NCI-H2081 (cell line): ENCODE measurements at places on chromosomes 2 and 18.

DNA sequence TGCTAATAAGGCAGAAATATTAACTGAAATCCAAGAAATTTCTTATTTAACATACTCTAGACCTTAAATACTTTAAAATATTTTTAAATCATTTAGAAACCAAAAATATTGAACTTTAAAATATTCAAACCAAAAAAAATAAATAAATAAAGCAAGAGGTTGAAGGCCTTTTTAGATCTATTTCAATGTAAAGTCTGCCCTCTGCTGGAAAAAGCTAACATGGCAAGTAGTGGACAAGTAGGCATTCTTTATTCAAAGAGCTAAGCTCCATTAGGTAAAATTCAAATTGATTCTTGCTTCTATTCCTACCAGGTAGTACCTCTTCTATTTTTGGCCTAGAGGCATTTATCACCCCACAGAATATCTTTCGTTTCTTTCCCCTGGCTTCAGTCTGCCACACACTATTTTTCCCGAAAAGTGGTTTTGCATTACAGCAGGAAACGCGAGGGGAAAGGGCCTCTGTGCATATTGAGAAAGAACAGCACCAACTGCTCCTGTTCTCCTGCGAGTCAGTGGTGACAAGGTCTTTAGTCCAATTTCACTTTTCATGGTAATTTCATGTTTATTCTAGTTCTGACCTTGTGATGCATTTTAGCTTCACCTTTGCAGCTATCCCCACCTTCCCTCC, 20.4 kb downstream of the IFIH1 start:
- peak; percentile 66 for DNase-seq

DNA sequence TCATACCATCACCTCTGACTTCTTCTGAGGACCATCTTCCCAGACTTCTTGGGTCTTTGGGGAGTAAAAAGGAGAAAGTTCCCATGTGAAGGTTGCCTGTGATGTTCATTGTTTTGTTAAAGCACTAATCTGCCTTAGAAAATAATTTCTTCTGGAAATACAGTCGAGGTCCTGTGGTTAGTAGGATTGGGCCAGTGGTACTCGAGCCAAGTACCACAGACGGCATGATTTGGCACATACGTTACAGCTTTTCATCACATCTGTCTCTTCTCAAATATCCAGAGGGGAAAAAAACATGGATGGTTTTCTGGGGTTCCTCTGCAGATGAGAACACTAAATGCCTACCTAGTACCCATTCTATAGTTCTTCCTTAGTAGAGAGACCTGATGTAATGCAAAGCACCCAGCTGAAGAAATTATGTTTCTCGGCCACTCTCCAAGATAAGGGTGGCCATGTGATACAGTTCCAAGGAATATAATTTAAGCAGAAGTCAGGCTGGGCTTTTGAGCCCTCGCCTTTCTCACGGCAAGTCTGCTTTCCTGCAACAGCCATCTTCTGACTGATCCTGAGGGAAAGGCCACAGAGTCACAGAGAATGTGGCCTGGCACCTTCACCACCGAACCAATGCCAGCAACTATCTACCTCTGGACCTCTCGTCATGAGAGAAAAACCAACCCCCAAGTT, 161.0 kb downstream of the RNF152 start:
- DNase-seq, result no peak

DNA sequence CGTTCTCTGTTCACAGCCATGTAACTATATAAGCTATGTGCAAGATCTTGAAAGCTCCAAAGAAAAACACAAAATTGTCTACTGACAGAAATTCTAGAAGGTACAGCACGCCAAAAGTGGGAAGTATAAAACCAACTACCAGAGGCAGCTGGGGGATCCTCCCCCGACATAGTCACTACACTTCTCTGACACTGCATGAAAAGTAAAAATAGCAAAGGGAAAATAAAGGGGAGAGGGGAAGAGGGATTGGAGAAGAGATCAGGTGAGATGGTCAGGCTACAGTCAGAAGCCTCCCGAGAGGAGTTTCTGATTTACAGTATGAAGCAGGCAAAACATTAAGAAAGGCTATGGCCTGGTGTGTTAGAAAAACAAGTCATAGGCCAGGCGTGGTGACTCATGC, 39.8 kb upstream of the PCBP1 start:
- DNase-seq, result no peak

DNA sequence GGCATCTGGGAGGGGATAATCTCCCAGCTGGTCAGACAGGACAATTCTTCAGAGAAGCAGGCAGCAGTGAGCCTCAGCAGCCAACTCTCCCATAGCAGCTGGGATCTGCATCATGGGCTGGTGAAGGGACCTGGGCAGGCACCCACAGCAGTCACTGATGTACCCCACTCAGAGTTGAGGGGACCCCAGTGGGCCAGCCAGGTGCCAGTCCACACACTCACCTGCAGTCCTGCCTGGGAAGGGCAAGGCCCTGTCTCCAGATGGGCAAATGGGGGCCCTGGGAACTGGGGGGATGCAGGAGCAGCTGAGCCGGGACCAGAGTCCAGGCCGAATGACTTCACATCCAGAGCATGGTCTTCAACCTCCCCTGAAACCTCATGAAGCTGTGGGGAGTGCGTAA, 170.4 kb downstream of the ZFP36L2 start:
- no peak for DNase-seq

- no peak for DNase-seq
These were observed 844.3 kb downstream of the MBD2 start for GRCh38 chr18:53380063-53380639.

DNA sequence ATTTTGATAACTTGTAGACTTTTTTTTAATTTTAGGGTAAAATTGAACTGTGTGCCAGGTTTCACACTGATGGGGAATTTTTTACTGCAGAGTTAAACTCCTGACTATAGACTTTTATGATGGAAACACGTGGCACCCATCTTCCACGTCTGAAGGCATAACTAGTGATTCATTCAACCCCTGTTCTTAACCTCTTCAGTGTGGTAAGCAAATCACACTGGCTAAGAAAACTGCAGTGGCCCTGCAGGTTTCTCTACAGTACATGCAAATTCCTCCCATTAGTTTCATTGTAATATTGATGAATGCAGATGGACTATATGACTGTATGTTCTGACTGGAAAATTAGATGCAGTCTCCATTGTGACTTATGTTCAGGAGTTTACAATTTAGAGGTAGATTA, 47.2 kb downstream of the SMAD4 start:
- DNase-seq, result no peak

DNA sequence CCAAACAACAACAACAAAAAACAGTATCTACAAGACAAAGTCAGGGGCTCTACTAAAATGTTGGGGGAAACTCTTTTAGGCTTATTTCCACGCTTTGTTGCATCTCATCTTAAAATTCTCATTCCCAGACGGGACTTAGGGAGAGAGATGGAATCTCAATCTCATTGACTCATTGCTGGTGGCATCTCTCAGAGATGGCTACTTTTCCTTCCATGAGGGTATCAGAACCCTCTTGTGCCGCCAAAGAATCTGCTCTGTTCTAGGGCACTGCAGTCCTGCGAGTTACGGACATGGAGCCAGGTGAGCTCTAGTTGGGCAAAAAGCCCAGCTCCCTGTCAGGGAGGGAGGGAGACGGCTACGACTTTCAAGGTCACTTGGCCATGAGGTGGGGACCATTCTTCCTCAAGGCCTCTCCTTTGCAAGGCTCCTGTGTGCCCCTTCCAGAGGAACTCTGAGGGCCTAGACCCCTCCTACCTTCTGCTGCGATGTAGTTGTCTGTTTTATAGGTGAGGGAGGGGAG, 68.0 kb downstream of the MYCN start:
- DNase-seq, result no peak

DNA sequence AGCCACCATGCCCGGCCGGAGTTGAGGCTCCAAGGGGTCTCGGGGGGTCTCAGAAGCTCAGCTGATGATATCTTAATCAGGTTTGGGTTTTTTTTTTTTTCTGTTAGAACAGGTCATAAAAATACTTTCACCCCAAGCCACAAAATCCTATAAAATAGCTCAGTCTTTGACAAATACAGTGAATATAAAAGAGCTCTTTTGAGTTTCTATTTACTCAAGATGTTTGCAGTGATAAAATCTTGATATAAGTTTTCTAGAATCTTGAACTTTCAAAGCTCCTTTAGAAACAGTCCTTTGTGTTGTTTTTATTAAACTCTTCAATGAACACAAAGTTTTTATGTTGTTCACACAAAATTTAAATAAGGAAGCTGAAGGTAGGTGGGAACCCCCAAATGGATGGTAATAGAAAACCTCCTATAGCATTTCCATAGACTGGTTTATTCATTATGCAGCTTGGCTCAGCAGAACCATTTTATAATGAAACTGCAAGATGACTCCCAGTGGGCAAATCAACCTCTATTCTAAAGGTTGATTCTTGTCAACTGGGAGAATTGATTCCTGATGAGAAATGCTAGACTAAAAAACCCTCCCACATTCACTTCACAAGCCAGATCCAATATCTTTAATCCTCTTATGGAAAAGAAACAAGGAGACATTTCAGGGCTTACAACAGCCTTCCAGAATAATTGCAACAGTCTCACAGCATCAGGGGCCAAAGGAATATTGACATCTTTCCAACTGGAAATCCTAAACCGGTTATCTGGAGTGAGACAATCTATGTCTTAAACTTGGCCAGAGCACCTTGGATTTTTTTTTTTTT, 13.6 kb upstream of the NARS1 start:
- no peak for DNase-seq

DNA sequence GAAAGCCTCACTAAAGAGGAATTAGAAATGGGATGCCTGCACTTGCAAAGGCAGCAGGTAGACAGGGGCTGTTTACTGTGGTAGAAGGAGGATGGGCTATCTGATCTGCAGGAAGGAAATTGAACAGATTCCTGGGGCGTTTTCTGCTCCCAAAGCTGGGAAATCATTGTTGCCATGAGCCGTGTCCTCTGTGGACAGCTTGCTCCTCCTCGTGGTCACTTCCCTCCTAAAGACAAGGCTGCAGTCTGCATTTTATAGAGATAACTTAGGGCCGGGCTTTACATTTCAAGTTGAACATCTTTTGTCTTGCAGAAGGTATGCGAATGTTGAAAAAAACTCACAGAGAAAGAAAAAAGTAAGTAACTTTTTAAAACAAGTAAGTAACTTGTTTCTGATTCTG, 50.9 kb downstream of the DCDC2C start:
- DNase-seq, result no peak

DNA sequence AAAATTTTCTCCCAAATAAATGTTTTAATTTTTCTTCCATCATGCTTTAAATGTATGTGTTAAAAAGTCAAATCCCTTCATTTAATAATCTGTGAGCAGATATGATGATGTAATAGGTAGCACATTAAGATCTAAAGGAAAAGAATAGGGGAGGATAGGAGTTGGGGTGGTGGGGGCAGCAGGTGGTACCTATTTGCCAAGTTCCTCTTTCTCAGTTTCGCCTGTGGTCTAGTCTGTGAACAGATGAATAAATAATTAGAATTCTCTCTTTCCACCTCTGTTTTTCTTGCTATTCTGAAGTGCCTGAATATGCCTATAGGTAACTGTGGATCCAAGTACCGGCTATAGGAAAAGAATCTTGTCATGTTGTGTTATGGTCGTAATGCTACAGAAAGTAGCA, 152.5 kb downstream of the NRXN1 start:
- no peak for DNase-seq

- no peak for DNase-seq
These were observed 52.7 kb downstream of the CUL3 start for GRCh38 chr2:224532441-224532840.

DNA sequence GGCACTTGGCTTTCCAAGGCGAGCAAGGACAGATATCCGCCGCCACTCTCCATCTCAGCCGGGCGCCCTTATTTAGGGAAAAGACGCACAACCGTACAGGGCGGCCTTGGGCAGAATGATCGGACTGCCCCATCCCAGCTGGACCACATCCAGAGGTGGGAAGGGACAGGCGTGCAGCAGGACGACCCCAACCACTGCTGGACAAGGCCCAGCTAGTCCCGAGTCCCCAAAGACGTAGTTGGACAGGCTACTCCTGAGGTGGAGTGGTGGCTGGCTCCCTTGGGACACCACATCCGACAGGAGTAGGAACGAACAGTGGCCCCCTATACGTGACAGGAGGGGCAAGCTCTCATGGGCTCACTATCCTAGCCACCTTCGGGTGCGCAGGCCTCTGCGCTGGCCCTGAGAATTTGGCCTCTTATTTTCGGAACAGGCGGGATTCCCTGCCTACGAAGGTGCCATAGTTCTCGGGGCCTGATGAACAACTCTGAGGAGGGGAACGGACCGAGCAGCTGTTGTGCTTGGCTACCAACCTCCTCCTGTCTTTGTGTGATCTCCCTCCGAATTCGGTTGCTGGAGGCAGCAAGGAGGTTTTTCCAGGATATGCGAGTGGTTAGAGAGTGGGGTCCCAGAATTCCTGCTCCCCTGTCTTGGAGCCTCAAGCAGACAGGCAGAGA, 2.3 kb downstream of the FEV start:
- DNase-seq, result no peak

GRCh38 chr2:196169516-196169915, 1.9 kb downstream of the STK17B start:
- no peak for DNase-seq

DNA sequence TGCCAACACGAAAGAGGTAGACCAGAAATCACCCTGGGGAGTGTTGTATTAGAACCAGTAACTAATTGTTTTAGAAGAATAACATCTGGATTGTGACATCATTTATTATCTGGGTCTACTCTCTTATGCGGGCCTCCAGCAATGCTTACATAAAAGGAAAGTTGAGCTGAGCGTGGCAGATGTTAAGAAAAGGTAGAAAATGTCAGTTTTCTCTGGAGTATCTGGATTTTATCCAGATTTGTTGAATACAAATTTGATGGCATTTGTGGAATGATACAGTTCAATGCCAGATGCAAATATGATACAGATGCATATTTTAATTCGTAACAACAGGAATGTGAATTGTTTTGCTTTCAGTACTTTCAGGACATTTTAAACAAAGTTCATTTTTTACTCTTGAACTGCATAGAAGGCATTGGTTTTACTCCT, 90.3 kb downstream of the PRPF40A start:
- DNase-seq, result no peak

- DNase-seq, result no peak
These were observed 841.6 kb downstream of the TRIB2 start for GRCh38 chr2:13558368-13558767.
